ENCODE measurements at places on chromosomes 7 and 10.

- DNase-seq, result no peak
Observed at GRCh38 chr7:24851786-24852185, 94.5 kb upstream of the GSDME start.

GRCh38 chr10:84089162-84089561, 50.1 kb upstream of the GHITM start:
- no peak for DNase-seq

DNA sequence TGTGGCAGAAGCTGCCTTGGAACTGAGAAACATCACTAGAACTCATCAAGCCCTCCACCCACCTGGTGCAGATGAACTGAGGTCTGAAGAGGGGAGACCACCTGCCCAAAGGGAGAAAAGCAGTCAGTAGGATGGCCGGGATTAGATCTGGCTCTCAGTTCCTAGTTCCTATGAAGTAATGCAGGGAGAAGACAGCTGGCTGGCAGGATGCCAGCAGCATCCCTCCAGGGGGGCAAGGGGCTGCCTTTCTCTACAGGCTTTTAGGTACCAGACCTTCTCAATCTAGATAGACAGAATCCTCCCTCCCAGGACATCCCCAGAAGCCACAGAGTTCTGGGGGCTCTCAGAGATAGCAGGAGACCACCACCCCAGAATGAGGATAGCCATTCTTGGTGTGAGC, 7.8 kb downstream of the CRHR2 start:
- DNase-seq, result no peak

GRCh38 chr10:34689053-34689452, 126.0 kb downstream of the PARD3 start:
- DNase-seq, result no peak

GRCh38 chr10:96842896-96843723, 11.0 kb downstream of the LCOR start:
- DNase-seq, result no peak

- DNase-seq, result no peak
Observed at GRCh38 chr10:28363376-28363775, 60.5 kb upstream of the MPP7 start.

- DNase-seq, result no peak
Observed at GRCh38 chr10:126373147-126373546, 15.1 kb downstream of the ADAM12 start.

DNA sequence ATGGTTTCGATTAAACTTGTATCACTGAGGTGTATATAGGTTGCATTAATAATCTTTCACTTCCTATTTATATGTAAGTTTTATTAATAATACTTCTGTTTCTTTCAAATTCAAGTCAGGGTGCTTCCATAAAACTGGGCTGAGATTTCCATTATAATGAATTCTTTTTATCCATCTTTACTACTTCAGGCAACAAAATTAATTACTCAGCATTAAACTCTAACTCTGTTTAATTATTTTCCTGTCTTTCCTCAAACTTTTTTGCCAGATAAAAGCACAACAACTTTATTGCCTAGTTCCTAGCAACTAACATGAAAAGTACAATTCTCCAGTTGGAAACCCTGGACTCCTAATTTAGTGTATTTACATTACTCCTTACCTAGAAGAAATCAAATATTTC, 3.0 kb upstream of the MINDY3 start:
- DNase-seq, result no peak

DNA sequence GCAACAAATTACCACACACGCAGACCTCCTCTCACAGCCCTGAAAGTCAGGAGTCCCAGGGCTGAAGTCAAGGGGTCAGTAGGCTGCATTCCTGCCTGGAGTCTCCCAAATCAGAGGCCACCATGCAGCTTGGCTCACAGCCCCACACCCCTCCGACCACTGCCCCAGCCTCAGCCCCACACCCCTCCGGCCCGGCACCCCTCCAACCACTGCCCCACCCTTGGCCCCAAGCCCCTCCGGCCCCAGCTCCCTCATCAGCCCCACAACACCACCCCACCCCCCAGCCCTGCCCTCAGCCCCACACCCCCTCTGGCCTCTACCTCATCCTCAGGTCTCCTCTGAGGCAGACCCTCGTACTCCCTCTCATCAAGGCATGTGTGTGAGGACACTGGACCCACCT, 85.7 kb downstream of the DIP2C start:
- DNase-seq, result no peak

DNA sequence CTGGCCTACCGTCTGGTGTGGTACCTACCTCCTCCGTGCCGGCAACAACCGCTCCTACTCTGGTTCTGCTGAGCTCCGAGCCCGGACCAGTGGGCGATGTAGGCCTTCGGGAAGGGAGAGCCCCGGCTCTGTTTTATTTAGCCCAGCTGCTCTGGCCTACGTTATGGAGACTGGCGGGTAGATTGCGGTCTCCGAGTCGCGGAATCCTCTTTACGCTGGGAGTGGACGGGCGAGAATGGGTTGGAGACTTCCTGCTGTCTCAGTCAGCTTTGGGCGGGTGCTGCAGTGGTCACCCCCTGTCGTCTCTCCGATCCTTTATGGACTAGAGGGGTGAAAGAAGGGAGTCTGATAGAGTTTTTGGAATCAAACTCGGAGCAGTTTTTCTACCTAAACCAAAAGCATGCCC, 406 bp downstream of the CBLL1 start:
- no peak for DNase-seq
